ENCODE measurements at places on chromosomes 3 and 15.

DNA sequence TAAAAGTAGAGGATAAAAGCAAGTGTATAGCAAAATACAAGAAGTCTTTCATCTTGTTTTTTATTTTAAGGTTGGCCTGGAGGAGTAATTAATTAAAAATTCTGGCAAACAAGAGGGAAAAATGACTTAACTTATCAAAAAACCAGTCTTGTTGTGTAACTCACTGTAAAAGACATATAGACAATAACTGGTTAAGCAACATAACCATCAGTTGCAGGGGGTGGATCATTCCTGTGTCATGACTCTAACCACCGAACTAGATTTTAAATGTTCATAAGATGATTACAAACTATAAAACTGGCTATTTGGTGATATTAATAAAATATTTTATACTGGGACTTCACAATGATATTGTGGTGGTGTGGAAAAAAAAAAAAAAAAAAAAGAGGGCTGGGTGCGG lies 130.6 kb downstream of the STAG1 start:
- no peak overlapping the region for H3K4me3 ChIP-seq
- no peaks in the 10 kb centered on the region for H3K4me1 ChIP-seq
- no peaks in the 10 kb centered on the region for H3K27me3 ChIP-seq
- H3K27ac ChIP-seq = no peak overlapping the region
- no peaks in the 10 kb centered on the region for H3K36me3 ChIP-seq

GRCh38 chr3:9947025-9947995 lies 4.9 kb downstream of the PRRT3 start:
- peak overlapping the region; percentile 62 for H3K4me3 ChIP-seq
- H3K36me3 ChIP-seq = no peaks in the 10 kb centered on the region
- H3K4me1 ChIP-seq = no peaks in the 10 kb centered on the region
- peak; percentile 47 for DNase-seq
- H3K27ac ChIP-seq = peak overlapping the region; percentile 93

DNA sequence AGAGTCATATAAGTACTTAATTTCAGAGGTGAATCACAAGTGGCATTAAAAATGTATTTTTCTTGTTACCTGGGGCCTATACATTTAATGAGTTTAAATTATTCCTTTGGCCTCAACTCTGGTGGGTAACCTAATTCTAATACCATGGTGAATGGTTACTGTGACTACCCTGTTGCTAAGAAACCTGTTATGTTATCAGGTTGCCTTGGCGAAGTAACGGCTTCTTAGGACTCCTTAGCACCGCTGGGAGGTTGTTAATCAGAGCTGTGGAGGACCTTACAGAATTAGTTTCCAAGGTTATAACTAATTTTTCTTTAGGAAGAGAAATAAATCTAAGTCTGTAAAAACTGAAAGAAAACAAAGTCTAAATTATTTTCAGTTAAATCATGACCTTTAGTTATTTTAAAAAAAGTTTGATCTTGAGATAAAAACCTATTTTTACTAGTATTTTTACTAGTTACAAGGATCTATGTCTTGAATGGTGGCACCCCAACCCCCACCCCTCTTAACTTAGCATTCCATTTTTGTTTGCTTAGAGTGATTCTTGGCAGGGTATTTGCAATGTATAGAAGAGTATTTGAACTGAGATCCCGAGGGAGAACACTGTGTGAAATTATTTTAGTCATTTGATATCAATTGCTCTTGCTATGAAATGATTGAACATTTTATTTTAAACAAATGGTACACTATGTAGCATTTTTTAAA lies 155.5 kb downstream of the FNDC3B start:
- H3K4me1 ChIP-seq = no peaks in the 10 kb centered on the region
- DNase-seq = no peak
- no peaks in the 10 kb centered on the region for H3K27me3 ChIP-seq
- no peaks in the 10 kb centered on the region for H3K36me3 ChIP-seq
- H3K4me3 ChIP-seq = no peak overlapping the region

DNA sequence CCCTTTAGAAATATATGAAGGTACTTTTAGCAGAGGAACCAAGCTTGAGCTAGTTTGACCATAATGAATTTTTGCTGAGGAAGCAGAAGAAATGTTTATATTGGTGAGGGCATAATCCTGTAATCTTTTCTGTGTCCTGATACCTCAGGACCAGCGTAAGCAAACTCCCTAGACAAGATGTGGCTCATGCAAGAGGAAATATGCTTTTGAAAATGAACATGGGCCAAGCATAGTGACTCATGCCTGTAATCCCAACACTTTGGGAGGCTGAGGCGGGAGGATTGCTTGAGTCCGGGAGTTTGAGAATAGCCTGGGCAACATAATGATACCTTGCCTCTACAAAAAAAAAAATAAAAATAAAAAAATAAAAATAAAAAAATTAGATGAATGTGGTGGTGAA lies 78.5 kb downstream of the PPARG start:
- no peak overlapping the region for H3K27ac ChIP-seq
- peaks cover 3% of the 10 kb centered on the region for H3K4me1 ChIP-seq
- DNase-seq = no peak

DNA sequence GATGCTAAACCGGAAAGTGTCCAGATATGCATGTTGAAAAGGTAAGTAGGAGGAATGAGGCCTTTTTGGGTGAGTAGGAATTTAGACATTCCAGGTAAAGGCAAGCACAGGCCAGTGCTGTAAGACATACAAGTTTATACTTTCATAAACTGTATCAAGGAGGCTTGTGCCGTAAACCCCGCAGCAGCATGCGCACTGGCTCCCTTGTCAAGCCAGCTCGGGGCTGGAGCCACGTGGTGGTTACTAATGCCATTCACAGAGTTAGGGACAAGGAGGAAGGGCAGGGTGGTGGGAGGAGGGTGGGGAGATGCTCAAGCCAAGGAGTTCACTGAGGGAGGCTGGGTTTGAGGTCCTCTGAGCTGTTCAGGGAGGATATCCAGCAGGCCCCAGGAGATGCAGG lies 35.8 kb downstream of the PLD1 start:
- H3K36me3 ChIP-seq = no peaks in the 10 kb centered on the region
- no peak overlapping the region for H3K27ac ChIP-seq
- H3K4me1 ChIP-seq = no peaks in the 10 kb centered on the region
- H3K4me3 ChIP-seq = no peak overlapping the region
- H3K27me3 ChIP-seq = no peaks in the 10 kb centered on the region
- DNase-seq = no peak

- H3K36me3 ChIP-seq = no peaks in the 10 kb centered on the region
- no peak overlapping the region for H3K4me3 ChIP-seq
- DNase-seq = no peak
- no peaks in the 10 kb centered on the region for H3K27me3 ChIP-seq
- peak overlapping the region; percentile 56 for H3K27ac ChIP-seq
These were observed 68.1 kb upstream of the TLE3 start for GRCh38 chr15:70165716-70166284.

DNA sequence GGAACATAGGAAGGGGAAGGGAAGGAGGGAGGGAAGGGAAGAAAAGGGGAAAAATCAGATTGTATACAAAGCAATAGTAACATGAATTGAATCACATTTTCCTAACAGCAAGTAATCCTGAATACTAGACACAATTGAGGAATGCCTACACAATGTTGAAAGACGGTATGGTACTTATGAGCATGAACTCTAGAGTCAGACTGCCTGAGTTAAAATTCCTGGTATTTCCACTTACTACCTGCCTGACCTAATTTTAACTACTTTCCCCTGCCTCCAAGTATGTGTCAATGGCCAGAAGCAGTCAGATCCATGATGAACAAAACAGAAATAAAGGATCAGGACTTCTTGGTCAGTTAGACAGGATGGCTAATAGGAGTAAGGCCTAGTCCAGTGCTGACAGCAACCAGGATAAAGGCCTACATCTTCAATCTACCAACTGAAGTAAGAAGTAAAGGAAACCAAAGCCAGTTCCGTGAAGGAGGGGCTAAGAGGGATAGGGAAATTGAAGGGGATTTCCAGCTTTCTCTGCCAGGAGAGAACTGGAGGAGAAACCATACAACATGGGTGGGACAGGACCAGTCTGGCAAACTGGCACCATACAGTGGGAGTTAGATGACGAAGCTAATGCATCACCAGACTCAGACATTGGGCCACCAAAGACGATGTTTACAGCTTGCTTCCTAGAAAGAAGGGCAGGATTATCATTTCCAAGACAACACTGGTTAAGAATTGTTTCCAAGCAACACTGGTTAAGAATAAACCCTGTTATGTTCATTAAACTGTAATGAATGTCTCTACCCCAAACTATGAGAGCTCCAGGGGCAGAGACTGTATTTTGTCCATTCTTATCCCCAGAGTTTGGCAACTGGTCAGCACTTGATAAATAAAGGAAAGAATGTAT lies 151.6 kb upstream of the UBE2E2 start:
- no peak overlapping the region for H3K4me3 ChIP-seq
- no peaks in the 10 kb centered on the region for H3K4me1 ChIP-seq
- H3K36me3 ChIP-seq = no peaks in the 10 kb centered on the region
- no peak overlapping the region for H3K27ac ChIP-seq

GRCh38 chr3:24541935-24542334 lies 47.3 kb upstream of the THRB start:
- no peaks in the 10 kb centered on the region for H3K27me3 ChIP-seq
- no peak overlapping the region for H3K27ac ChIP-seq
- no peaks in the 10 kb centered on the region for H3K36me3 ChIP-seq
- DNase-seq = no peak
- no peaks in the 10 kb centered on the region for H3K4me1 ChIP-seq

DNA sequence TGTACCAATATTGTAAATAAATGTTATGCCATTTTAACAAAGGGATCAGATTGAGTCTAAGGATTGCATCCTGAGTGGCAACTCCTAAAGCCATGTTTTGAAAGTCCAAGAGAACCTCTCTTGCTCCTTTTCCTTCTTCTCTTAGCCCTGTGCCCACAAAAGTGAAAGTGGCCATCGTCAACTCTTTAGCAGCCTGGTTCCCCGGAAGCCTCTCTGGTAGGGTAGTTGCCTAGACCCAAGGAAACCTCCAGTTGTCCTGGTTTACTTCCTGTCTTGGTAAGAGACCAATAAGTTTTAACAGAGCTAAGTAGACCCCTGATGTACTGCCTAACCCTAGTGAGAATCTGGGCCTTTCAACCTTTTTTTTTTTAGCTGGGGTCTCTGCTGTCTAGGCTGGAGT lies 10.2 kb upstream of the ITPKA start:
- no peaks in the 10 kb centered on the region for H3K27me3 ChIP-seq
- no peaks in the 10 kb centered on the region for H3K4me1 ChIP-seq
- peaks cover 10% of the 10 kb centered on the region for H3K36me3 ChIP-seq
- no peak for DNase-seq
- H3K27ac ChIP-seq = no peak overlapping the region

DNA sequence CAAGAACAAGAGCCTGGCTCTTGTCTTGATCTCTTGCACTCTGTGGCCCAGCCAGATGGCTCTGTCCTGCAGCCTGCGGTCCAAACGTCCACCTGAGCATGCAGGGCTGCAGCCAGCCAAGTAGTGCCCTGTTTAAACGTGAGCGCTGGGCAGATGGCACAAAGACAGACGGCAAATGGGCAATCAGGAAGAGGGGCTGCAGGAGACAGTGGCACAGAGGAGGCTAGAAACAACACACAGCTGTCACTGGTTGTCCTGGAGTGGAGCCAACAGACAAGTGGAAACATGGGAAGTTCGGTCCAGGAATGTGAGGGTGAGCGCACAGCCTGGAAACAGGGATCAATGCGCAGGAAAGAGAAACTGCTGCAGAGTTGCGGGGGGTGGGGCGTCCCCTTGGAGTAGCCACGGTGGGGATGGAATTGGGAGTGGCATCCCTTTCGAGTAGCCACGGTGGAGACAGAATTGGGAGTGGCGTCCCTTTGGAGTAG lies 10.7 kb upstream of the ZXDC start:
- H3K36me3 ChIP-seq = no peaks in the 10 kb centered on the region
- H3K4me3 ChIP-seq = no peak overlapping the region
- peak overlapping the region; percentile 52 for H3K27ac ChIP-seq
- H3K4me1 ChIP-seq = no peaks in the 10 kb centered on the region

GRCh38 chr15:63715818-63716217 lies 117.9 kb downstream of the HERC1 start:
- no peaks in the 10 kb centered on the region for H3K4me1 ChIP-seq
- H3K27ac ChIP-seq = no peak overlapping the region
- no peak overlapping the region for H3K4me3 ChIP-seq

DNA sequence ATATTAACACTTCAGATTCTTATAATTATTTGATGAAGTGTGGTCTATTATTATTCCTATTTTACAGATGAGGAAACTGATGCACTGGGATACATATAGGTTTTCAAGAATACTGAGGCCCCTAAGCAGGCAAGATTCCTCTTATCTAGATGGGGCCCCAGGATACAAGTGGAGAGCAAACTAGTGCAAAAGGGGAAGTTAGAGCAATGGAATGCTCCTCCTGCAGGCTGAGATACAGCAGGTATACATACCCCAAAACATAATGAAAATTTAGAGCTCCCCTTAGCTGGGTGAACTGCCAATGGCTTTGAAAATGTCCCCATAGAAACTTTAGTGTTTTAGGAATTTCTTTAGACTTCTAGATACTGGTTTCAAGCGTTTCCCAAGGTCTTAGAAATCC lies 247.1 kb downstream of the CHST2 start:
- H3K4me3 ChIP-seq = no peak overlapping the region
- H3K4me1 ChIP-seq = no peaks in the 10 kb centered on the region
- H3K36me3 ChIP-seq = no peaks in the 10 kb centered on the region
- H3K27ac ChIP-seq = no peak overlapping the region

- no peaks in the 10 kb centered on the region for H3K36me3 ChIP-seq
- DNase-seq = no peak
- no peak overlapping the region for H3K4me3 ChIP-seq
- no peak overlapping the region for H3K27ac ChIP-seq
- peaks cover under 1% of the 10 kb centered on the region for H3K4me1 ChIP-seq
- H3K27me3 ChIP-seq = no peaks in the 10 kb centered on the region
These were observed 27.6 kb downstream of the ALS2CL start for GRCh38 chr3:46665763-46666452.

- no peaks in the 10 kb centered on the region for H3K27me3 ChIP-seq
These were observed 176.7 kb upstream of the GOLIM4 start for GRCh38 chr3:168272343-168272985.

- no peak overlapping the region for H3K27ac ChIP-seq
- no peaks in the 10 kb centered on the region for H3K27me3 ChIP-seq
- H3K4me1 ChIP-seq = no peaks in the 10 kb centered on the region
- no peaks in the 10 kb centered on the region for H3K36me3 ChIP-seq
These were observed 139.9 kb downstream of the EPHB1 start for GRCh38 chr3:134934933-134935332.

- H3K36me3 ChIP-seq = no peaks in the 10 kb centered on the region
- H3K27ac ChIP-seq = no peak overlapping the region
- H3K4me1 ChIP-seq = no peaks in the 10 kb centered on the region
- no peaks in the 10 kb centered on the region for H3K27me3 ChIP-seq
- no peak for DNase-seq
- H3K4me3 ChIP-seq = no peak overlapping the region
These were observed 202.8 kb upstream of the MRPL3 start for GRCh38 chr3:131705558-131706051.

Data from breast epithelium (tissue), 4 donors.